ENCODE measurements at places on chromosomes 1 and 21.

- no peak for DNase-seq
Measured at GRCh38 chr1:101363891-101364318, 127.1 kb downstream of the S1PR1 start.

- DNase-seq, result no peak
Measured at GRCh38 chr1:20402585-20403422, 83.2 kb downstream of the CAMK2N1 start.

- DNase-seq, result no peak
Measured at GRCh38 chr1:185556561-185556960, 177.6 kb upstream of the HMCN1 start.

GRCh38 chr21:43600642-43601402, 58.5 kb downstream of the HSF2BP start:
- DNase-seq, result no peak

GRCh38 chr1:17128361-17128760, 9.1 kb upstream of the PADI2 start:
- no peak for DNase-seq

DNA sequence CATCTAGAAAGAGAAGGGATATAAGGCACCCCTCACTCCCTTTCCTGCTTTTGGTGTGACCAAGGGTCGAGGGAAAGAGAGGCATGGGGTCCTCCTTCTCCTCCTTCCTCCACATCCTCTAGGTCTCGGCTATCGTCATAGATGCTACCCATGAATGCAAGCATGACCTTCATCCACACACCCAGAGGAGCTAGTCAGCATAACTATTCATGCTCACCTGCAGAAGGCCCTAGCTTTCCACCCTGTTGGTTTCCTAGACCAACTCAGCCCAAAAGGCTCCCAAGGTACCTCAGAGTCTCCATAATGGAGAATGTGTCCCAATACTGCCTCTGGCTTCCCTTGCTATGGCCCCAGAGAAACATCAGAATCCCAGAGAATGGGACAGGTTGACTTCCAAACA, 33.2 kb downstream of the MSTO1 start:
- DNase-seq, result no peak

GRCh38 chr1:229033480-229033879, 237.4 kb upstream of the RAB4A start:
- no peak for DNase-seq

DNA sequence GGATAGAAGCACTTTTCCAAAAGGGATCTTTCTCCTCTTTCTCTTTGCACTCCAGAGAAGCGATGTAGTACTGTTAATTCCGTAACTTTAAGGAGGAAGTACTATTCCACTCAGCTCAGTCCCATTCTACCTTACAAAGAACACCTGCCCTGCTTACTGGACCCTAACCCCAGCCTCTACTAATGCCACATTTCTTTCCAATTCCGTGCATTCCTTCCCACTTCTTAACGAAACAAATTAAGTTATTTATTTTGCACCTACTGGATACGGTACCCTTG, 511 bp downstream of the NDC1 start:
- DNase-seq, result no peak

GRCh38 chr1:167617153-167618147, 12.6 kb upstream of the RCSD1 start:
- no peak for DNase-seq

GRCh38 chr1:173392895-173393658, 84.1 kb upstream of the PRDX6 start:
- DNase-seq, result no peak

- DNase-seq, result no peak
Measured at GRCh38 chr1:247409869-247410544, 6.0 kb upstream of the NLRP3 start.

DNA sequence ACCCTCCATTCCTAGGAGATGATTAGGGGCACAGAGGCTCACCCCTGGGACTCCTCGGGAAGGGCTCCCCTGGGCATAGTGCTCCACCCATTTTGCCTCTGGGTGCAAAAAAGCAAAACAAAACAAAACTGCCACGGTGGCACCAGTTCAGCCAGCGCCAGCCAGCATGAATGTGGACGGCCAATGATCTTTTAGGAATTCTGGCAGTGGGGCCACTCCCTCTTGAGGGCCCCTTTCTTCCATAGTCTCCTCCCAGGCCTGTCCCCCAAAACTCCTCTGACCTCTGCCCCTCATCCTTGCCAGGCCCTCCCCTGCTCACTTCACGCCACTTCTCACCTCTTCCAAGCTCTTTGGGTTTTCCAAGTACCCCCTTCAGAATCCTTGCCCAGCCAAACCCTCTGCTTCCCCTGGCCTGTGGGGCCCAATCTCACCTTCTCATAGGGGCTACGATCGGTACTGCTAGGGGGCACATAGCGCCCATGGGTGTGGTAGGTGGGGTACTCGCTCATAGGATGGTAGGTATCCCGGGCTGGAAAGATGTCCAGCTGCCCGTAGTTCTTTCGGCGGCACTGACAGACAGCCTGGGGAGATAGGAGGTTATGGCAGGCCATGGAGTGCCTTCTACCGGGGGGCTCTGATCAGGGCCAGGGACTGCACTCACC, 13.3 kb downstream of the TRIM46 start:
- no peak for DNase-seq

DNA sequence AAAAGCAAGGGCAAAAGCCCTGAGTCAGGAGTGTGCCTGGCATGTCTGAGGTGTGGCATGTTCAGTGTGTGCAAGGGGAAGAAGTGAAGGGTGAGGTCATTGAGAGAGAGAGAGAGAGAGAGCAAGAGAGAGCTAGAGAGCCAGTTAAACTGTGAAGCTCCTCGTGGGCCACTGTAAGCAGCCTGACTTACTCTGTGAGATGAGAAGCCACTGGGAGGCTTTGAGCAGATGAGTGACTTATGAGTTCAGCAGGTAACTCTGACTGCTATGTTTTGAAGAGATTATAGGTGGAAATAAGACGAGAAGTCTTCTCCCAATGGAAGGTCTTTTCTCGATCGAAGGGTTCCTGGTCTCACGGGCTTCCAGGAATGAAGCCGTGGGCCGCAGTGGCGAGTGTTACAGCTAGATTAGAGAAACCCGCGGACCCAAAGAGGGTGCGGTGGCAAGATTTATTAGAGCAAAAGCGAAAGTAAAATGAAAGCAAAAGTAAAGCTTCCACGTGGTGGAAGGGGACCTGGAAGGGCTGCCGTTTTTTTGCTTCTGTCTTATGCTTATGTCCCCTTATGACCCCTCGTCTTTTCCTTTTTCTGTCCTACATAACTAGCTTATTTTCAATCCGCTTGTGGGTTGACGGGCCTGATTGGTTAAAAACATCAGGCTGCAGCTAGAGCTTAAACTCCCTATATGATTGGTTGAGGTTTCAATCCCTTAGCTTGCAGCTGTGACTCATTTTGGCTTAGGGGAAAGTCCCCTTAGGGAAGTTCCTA, 323.1 kb upstream of the FAM78B start:
- DNase-seq, result peak; percentile 14

DNA sequence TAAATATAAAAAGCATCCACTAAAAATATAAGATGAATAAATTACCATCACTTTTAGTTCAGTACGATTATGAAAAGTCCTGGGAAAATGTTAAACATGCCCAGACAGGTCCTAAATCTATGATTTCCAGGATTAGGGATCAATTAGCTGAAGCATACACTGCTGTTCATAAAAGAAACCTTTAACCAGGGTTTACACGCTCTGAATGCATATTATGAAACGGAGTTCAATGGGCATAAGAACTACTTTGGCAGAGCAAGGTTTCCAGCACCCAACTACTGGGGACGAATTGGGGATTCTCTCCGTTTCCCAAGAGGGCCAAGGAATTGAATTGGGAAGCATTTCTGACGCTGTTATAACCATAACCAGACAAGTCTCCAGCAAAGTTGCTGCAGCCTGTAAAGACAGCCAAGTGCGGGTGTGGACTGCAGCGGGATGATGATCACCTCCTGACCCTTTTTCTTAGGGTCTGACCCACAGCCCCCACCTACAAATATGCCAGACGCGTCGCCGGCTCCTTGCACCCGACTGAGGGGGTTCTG, 1.6 kb downstream of the SLC30A1 start:
- no peak for DNase-seq

- DNase-seq, result no peak
Measured at GRCh38 chr1:157948312-157949073, 45.0 kb upstream of the KIRREL1 start.

DNA sequence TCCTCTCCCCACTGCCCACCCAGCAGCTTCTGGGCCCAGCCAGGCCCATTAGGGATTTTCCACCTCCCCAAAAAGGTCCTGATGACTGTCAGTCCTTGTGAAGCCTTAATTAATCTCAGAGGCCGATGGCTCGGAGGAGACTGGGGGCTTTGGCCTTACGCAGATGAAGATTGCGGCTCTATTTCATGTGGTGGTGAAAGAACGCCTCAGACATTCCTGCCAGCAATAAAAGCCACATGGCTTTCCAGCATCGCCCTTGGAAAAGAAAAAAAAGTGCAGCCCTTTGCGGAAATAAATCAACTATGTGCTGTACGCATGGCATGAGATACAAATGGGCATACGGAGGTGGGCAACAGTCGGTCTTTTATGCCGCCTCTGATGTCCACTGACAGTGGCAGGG, 6.6 kb upstream of the RUNX3 start:
- no peak for DNase-seq

DNA sequence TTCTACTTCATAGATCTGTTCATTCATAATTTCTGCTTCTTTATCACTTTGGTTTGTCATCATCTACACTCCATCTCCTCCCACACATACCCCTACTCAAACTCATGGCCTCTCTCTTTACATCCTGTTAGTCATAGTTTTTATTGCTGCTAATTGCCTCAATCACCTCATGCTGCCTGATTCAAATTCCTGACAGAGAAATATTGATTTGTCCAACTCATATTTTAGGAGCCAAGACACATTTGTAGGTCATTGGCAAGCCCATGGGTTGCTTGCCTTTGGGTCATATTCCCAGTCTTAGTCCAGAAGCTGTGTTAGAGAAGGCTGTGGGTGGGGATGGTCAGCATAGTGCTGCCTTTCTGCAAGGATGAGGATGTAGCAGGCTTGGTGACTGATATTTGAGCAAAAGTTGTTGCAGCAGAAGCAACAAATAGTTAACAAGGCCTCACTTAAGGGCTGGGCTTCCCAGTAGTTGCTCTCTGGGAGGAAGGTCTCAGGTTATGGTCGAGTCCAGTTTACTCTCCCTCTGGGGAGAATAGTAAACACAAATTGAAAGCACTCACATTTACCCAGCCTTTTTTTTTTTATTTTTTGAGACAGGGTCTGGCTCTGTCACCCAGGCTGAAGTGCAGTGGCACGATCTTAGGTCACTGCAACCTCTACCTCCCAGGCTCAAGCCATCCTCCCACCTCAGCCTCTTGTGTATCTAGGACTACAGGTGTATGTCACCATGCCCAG, 22.4 kb upstream of the EPS15 start:
- DNase-seq, result no peak

- DNase-seq, result no peak
Measured at GRCh38 chr21:38267991-38268863, 11.4 kb downstream of the KCNJ15 start.

GRCh38 chr1:22752339-22752738, 41.7 kb downstream of the EPHB2 start:
- no peak for DNase-seq

- peak; percentile 43 for DNase-seq
Measured at GRCh38 chr1:201686714-201687455, 142.1 kb upstream of the IPO9 start.

- DNase-seq, result no peak
Measured at GRCh38 chr1:230563591-230563990, 78.7 kb upstream of the COG2 start.

- DNase-seq, result no peak
Measured at GRCh38 chr1:50603274-50604271, 180.3 kb upstream of the DMRTA2 start.

GRCh38 chr1:191368891-191369654, 789.2 kb upstream of the RGS18 start:
- DNase-seq, result peak; percentile 33

GRCh38 chr1:76428028-76428427, 353.5 kb downstream of the ST6GALNAC3 start:
- no peak for DNase-seq
